ENCODE measurements at places on chromosomes 1 and 21.

DNA sequence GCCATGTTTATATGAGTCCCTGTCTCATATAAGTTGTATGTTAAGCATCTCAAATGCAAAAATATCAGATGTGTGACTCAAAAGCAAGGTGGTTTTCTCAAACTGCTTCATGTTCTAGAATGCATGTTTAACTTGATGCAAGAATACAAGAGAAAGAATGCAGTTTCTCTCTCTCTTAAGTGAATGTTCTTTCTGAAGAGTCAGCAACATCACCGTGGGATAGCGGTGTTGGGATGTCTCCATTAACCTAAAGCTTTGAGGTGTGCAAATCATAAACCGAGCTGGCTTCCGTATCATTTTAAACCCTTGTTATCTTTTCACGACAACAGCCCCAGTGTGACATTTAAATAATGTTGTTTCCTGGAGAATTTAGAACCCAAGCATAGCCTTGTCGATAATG lies 48.4 kb upstream of the TARBP1 start:
- DNase-seq = no peak

GRCh38 chr21:25323356-25323949 lies 283.8 kb downstream of the MRPL39 start:
- no peak for DNase-seq

- no peak for DNase-seq
These were observed 19.9 kb upstream of the EDN2 start for GRCh38 chr1:41504114-41505035.

GRCh38 chr1:233641029-233641428 lies 27.1 kb downstream of the KCNK1 start:
- DNase-seq = no peak

- DNase-seq = no peak
These were observed 84.7 kb downstream of the BRINP2 start for GRCh38 chr1:177255411-177255810.

- DNase-seq = no peak
These were observed 439.2 kb downstream of the PTBP2 start for GRCh38 chr1:97160818-97161217.

GRCh38 chr1:12556957-12557935 lies 60.8 kb downstream of the DHRS3 start:
- no peak for DNase-seq

Measured in vagina (tissue), 2 donors.